ENCODE measurements at places on chromosomes 5 and 9.

- peak; percentile 10 for DNase-seq
Observed at GRCh38 chr5:83306572-83307241, 164.8 kb upstream of the VCAN start.

DNA sequence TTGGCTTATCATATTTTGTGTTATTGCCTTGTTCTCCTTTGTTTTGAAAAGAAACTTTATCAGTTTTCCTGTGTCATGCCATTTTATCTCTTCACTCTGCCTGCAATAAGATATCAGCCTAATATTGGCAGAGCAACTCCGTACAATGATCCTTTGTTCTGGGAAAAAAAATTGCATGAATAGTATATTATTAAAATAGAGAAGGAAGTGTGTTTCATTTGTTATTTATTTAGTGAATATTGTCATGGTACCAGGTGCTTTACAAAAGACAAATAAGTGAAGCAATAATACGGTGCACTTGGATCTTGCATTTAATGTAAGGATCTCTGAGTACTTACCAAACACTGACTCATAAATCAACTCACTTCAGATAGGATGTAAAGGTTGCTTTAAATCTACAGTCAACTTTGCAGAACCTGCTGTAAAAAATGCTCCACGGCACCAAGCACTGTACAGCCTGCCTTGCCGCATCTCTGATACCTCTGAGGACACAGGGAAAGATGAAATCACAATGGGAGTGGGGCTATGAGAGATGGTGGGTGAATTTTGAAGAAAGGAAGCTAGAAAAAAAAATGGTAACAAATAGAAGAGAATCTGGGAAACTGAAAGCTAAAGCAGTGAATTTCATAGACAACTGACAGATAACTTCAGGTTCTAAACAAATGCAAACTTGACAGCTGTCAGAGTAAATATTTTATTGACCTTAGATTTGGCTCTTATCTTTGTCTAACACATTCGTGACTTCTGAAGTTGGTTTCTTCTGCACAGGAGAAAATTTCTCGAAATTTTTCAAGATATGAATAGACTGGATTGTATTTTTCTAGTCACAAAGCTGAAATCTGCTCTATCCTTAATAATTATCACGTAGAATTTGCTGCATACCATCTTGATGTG lies 232.1 kb downstream of the ENC1 start:
- no peak for DNase-seq

- no peak for DNase-seq
Observed at GRCh38 chr5:16625096-16625495, 8.3 kb upstream of the RETREG1 start.

DNA sequence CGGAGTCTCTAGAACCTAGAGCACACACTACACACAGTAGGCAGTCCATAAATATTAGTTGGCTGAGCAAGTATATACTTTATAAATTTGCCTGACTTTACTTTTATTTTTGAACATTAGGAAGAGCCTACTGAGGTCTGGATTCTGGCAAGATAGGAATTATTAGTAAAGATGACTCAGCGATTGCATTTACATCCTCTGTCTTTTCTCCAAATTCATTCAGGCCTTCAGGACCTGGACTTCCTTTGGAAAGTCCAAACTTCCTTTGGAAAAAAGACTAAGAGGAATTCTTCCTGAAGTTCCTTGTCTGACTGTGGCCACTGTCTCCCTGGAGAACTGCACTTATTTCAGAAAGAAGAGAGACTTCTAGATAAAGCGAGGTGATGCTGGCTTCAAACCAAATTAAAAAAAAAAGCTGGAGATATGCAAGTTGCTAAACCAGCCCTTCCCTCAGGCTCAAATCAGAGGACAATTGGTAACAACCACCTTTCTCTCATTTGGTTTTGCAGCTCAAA lies 251.3 kb downstream of the GAS1 start:
- no peak for DNase-seq

GRCh38 chr5:177098120-177098469 lies 11.4 kb downstream of the FGFR4 start:
- DNase-seq: no peak

DNA sequence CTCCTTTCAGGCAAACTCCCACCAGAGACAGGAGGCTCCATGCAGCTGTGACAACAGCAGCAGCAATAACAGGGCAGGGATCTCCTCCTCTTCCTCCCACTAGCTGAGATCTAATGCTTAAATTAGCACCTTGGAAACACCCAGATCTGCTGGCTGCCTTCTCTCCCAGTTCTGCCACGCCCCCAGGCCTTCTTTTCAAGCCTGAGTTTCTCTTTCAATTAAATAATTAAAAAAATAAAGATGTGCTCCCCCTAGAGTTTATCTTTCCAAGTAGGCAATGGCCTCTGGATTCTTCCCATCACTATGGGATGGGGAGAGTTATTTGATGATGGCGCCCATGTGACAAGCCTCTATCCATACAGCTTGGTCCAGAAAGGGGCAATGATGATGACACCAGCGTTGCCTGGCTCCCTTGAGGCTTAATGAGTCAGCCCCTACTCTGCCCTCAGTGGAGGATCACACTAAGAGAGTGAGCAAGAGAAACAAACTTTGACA lies 3.8 kb downstream of the FAM219A start:
- DNase-seq: no peak

DNA sequence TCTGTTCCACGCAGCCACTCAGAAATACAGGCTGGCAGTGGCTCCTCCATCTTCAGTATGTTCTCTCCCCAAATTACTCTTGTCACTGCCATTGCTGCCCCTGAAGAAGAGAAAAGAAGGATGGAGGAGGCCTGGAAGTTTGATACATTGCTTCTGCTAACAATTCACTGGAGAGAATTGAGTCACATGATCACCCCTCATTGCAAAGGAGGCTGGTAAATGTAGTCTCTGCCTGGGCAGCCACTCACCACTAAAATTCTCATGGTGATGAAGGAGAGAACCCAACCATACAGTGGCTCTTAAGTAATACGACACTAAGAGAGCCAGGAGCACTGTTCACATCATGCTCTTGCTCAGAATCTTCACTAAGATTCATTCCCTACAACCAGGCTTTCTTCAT lies 112.0 kb downstream of the DOCK8 start:
- DNase-seq: no peak

GRCh38 chr5:40578501-40579451 lies 100.9 kb upstream of the PTGER4 start:
- no peak for DNase-seq

DNA sequence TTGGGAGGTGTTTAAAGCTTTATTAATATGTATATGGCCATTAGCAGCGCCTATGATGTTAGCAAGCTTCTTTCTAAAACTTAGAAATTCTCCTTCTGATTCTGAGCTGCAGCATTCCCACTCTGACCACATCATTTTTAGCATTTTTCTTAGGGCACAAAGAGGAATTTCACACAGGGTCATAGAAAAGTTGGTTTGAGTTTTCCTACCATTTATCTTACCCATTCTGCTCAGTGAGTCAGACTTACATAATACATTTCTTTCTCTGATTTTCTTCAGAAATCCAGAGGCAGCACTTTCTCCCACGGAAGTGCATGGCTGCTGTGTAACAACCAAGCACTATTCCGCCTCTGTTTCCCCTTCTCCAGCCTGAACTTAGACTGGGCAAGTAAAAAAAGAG lies 246.6 kb downstream of the ARL15 start:
- DNase-seq: no peak

GRCh38 chr9:22446950-22447617 lies 460 bp downstream of the DMRTA1 start:
- DNase-seq: peak; percentile 51

DNA sequence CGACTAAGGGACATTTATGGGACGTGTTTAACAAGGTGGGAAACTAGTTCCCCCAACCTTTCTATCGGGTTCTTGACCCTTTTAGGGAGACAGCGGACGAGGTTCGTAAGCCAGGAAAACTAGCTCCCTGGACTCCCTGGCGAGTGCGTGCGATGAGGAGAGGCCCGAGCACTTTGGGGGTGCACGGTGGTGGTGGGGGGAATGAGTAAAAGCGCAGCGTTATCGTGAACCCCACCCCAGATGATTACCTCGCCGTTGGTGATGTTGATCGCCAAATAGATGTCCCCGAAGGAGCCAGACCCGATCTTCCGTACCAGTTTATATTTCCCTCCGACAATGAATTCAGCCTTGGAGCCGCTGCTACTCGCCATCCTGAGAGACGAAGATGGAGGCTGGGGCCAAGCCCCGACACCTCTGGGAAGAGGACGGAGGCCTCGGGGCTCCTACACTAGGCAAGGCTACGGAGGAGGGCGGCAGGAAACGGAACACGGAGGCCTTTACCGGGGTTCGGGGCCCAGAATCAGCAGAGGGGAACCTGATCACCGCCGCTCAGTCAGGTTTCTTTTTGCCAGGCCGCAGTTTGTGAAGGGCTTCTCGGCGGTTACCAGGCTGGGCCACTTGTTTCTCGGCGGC lies 529 bp downstream of the CSNK1A1 start:
- peak; percentile 35 for DNase-seq

GRCh38 chr5:10581867-10582511 lies 18.1 kb downstream of the ANKRD33B start:
- no peak for DNase-seq

GRCh38 chr9:70390933-70391341 lies 23.5 kb downstream of the KLF9 start:
- DNase-seq: peak; percentile 23

- no peak for DNase-seq
Observed at GRCh38 chr9:26012797-26013196, 334.6 kb upstream of the TUSC1 start.

DNA sequence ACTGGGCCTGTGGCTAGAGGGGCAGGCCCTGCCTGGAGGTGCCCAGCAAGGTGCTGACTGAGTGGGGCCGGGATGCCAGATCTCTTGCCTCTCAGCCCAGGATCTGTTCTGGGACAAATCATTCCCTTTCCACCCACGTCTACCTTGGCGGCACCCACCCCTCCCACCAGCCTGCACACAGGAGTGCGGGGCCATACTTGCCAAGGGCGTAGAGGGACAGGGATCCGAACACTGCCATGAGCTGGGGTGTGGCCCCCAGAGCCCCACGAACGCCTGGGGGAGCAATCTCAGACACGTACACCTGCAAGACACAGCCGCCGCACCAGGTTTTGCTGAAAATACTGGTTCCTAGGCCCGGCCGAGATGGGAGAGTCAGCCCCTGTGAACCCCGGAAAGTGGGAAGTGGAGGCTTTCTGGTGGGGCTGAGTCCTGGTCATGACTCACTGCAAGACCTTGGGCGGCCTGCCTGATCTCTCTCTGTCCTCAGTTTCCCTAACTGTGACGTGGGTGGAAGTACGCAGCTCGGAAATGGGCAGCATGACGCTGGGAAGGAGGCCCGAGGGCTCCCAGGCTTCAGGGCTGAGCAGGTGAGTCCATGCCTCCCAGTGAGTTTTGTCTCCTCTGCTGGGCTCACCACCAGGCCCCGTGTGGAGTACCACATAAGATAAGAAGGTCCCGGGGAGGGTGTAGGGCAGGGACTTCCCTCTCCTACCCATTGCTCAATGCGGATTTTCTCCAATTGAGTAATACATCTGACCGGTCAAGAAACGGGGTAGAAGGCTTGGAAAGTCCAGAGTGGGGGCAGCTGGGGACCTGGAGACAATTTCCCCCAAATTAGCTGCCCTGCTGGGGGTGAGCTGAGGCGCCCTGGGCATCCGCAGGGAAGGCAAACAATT lies 2.6 kb downstream of the SLC2A6 start:
- no peak for DNase-seq

DNA sequence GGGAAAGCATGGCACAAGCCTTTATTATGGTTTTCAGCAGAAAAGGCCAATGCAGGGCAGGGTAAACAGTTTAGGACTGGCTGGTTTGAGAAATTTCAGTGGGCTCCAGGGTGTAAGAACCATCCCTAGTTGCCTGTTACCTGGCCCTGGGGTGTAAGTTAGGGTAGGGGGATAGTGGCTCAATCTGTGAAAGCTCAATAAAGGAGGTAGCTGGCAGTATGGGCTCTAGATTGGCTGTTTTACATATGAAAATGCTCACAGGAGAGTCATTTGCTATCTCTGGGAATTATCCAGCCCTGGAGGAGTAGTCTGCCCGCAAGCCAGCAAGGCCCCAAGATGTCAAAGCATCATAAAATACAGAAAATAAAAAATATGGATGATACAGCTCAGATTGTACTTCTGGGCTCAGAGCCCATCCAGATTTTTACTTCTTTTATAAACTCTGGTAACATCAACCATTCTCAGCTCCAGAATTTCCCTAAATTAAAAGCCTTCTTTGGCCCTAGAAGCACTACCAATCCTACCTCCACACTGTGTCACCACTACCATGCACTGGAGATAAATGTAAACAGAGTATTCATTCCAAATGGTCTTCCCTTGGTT lies 31.1 kb downstream of the SSBP2 start:
- no peak for DNase-seq

GRCh38 chr5:73393611-73394489 lies 54.7 kb downstream of the FOXD1 start:
- no peak for DNase-seq

DNA sequence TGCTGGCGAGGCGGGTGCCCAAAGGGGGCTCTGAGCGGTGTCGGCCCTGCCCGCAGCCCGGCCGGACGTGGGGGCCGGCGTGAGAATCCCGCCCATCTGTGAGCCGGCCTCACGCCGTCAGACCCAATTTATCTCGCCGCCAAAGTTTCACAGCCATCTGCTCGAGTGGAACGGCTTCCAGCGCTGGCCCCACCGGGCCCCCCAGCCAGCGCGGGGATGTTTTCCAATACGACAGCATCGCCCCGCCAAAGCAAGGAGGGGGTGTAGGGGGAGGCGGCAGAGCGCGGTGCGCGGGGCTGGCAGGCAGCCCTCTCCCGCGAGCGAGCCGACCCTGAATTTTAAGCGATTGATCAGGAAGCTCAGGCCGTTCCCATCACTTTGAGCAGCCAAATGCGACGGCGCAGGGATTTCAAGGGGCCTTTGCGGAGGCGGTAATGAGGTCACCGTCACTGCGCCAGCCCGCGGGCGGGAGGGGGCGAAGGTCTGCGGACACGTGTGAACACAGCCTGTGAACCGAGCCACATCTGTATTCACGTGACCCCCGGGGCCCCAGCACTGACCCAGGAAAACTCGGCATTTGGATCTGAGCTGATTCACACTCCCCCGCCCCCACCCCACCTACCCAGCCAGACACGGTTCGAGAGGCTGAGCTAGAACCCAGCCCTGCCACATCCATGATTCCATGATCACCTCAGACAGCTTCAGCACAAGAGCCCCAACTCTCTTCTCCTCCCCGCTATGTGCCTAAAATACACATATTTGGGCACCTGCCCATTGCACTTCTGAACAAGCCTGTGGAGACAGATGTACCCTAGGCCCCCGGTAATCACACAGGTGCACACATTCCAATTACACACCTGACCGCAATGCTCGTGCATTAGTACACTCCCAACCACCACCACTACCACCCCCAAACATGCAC lies 47.8 kb upstream of the PSD2 start:
- DNase-seq: peak; percentile 49

DNA sequence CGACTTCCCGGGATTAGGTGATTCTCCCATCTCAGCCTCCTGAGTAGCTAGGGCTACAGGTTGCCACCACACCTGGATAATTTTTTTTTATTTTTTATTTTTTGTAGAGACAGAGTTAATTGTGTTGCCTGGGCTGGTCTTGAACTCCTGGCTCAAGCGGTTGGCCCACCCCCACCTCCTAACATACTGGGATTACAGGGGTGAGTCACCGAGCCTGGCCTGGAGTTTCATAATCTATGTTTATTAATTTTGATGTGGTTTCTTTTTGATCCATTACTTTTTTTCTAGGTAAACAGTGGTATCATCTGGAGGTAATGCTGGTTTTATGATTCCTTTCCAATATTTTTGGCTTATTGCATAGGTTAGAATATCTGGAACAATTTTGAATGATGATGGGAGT lies 54.2 kb downstream of the KIAA1958 start:
- no peak for DNase-seq
